ENCODE measurements at places on chromosomes 13 and 19.
A peak's percentile ranks its signal among the peaks of the same experiment; 100 is the strongest.

DNA sequence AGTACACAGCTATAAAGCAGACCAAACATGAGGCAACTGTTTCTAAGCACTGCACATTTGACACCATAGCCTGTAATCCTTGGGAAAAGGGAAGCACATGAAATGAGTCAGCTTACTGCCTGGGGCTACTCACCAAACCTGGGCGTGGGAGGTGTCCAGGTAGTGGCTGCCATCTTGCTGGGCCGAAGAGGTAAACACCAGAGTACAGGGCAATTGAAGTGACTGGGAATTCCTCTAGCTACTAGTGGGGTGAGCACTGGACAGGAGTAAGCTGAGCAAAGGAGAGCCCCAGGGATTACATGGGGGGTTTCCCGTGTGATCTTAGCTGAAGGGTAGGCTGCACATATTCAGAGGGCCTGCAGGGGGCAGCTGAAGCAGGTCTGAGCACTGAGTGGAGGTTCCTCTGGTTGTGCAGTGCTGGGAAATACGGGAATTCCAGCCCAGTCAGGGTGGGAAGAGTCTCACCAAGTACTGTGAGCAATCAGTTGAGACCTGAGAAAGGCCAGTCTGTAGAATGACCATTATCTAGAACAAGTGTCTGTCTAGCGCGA is 140.5 kb downstream of the SLC7A1 start:
- no peak for DNase-seq

GRCh38 chr19:5950741-5951140 is 27.2 kb downstream of the RANBP3 start:
- DNase-seq = peak; percentile 23

DNA sequence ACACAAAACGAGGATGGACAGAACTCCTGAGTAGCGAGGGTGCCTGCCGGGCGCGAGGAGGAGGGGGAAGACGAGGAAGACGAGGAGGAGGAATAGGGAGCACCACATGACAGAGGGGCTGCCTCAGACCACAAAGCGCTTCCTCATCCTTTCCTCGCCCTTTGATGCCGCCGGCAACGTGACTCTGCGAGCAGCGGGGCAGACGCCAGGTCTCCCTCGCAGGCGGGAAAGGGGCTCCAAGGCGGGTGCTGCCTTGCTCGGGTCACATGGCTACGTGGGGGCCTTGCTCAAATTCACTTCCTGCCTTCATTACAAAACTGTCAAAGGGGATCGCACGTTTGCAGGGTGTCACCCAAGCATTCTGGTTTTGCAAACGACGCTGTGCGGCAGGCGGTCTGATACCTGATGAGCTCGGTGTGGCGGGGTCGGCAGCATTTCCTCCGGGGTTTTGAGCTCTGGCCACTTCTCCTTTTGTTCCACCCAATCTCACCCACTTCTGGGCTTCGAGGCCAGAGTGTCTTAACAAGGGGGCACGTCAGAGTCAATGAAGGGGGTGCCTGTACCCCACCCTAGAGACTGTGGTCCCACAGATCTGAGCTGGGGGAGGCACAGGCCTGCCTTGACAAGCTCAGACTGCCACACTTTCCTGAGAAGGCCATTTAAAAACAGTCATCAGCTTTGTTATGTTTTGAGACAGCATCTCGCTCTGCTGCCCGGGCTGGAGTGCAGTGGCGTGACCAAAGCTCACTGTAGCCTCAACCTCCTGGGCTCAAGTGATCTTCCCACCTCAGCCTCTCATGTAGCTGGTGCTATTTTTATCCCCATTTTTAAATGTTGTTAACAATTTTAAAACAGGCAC is 14.9 kb downstream of the MAP2K2 start:
- DNase-seq = no peak

DNA sequence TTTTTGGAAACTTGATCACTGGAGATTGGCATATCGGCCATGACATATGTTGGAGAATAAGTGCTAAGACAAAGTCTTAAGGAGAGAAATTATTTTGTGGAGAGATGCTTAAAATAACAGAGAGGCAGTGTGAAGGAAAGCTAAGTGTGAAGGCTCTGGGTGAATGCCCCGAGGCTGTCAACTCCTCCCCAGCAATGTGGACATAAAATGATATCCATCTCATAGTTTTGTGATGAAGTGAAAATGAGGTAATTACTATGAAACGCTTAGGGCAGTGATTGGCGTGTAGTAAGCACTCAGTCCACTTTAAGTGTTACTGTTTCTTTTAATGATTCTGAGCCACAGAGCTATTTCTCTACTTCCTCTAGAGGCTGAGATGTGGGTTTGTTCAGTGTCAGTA is 195.8 kb upstream of the KLF12 start:
- no peak for DNase-seq

DNA sequence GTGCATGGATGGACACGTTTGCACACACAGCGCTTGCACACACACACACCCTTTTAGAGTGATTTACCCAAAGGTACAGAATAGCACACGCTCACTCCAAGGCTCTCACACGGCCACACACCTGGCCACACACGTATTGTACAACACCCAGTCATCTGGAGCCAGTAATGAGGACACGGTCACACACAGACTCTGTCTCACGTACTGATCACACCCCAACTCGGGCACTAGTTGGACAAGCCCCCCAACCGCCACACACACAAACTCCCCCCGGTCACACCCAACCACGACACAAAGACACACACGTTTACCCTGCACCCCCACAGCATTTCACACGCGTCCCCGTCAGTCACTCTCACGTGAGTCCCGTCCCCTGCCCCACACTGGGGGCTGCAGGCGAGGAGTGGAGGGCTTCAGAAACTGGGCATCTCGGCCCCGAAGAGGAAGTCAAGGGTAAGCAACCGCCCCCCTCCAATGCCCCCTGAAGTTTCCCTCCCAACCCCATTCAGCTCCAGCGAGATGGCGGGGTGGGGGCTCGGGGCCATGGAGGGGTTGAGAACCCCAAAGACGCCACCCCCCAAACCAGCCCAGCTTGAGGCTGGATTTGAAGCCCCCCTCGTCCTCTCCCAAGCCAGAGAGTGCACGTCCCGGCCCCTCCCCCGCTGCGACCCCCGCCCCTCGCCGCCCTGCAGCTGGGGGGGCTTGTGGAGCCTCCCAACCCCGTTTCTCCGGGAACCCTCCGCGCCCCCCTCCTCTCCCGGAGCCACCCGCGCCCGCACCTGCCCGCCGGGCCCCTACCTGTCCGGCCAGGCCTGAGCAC is 599 bp downstream of the OLFM2 start:
- DNase-seq = no peak
